ENCODE measurements at places on chromosomes 2 and 18.

GRCh38 chr2:43417300-43417699 is 178.5 kb downstream of the THADA start:
- no peak for DNase-seq

DNA sequence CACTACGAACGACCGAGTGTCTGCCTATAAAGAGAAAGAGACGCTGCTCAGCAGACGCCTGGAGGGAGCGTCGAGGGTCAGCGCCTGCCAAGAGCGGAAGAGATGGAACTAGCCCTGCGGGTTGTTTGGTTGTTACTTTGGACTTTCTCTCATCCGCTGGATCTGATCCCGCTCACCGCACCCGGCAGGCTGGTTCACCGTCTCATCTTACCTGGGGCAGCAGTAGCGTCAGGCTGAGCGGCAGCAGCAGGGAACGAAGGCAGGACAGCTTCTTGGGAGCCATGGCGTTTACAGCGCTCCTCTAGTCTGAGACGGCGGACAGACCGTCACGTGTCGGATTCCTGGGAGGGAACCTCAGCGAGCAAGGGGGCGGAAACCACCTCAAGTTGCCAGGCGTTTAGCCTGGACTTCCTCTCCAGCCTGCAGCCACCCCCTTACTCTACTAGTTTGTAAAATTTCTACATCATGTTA is 1.9 kb downstream of the GLB1L start:
- no peak for DNase-seq

GRCh38 chr2:58428096-58429013 is 187.2 kb upstream of the FANCL start:
- no peak for DNase-seq

DNA sequence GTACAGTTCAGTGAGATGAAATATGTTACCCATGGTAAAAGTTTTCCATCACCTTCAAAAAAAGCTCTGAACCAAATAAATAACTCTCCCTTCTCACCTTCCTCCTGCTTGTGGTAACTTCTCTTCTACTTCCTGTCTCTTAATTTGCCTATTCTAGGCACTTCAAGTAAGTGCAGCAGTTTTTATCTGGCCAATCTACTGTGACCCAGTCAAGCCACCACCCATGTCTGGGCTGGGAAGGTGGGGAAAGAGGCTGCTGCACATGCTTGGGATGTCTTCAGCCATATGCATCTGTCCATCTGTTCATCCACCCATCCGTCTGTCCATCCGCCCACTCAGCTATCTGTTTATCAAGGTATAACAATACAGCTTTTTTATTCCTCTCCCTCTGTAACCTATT is 31.6 kb downstream of the ZNF532 start:
- no peak for DNase-seq

DNA sequence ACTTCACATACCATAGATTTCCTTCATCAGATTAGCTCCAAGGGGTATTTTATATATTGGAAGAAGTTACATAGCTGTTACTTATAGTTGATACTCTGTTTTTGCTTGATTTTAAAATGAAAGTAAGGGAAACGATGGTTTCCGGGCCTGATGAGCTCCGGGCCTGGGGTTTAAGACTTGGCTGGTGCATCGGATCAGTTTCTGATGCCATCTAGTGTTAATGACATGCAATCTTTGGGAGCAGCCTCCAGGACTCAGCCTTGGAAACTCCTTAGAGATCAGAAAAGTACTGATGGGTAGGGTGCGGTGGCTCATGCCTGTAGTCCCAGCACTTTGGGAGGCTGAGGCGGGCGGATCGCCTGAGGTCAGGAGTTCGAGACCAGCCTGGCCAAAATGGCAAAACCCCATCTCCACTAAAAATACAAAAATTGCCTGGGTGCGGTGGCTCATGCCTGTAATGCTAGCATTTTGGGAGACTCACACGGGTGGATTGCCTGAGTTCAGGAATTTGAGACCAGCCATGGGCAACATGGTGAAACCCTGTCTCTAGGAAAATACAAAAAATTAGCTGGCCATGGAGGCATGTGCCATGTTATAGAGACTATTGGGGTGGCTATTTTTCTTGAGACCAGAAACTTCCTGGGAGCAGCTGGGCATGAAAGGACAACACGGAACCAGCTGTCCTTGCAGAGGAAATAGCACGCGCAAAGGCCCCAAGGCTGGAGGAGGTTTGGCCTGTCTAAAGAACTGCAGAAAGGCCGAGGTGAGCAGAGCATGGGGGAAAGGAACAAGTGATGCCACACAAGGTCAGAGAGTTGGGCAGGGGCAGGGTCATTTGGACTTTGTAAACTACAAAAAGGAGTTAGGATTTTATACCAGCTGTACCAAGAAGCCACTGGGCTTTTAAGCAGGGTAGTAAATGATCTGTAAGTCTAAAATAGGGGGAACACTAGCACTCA is 46.9 kb upstream of the CNOT11 start:
- DNase-seq, result peak; percentile 5

GRCh38 chr2:45140675-45141074 is 131.4 kb upstream of the SIX2 start:
- DNase-seq, result no peak

- DNase-seq, result no peak
Measured at GRCh38 chr18:36744261-36744876, 84.4 kb downstream of the TPGS2 start.

DNA sequence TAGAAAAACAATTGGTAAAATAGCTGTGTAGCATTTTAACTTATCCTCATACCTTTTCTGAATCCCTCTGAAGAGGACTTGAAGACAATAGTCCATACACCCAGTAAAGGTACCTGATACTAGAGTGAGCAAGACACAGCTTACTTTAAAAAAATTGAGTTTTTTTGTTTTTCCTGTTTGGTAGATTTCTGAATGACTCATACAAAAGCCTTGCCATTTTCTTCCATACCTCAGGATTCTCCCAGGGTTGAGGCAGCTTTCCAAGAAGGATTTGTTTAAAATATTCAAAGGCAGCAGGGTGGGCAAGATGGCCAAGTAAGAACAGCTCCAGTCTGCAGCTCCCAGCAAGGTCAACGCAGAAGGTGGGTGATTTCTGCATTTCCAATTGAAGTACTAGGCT is 551.0 kb upstream of the LRATD1 start:
- no peak for DNase-seq

- no peak for DNase-seq
Measured at GRCh38 chr2:9694661-9695234, 64.0 kb upstream of the YWHAQ start.

- no peak for DNase-seq
Measured at GRCh38 chr2:109690822-109691541, 76.8 kb downstream of the SOWAHC start.

DNA sequence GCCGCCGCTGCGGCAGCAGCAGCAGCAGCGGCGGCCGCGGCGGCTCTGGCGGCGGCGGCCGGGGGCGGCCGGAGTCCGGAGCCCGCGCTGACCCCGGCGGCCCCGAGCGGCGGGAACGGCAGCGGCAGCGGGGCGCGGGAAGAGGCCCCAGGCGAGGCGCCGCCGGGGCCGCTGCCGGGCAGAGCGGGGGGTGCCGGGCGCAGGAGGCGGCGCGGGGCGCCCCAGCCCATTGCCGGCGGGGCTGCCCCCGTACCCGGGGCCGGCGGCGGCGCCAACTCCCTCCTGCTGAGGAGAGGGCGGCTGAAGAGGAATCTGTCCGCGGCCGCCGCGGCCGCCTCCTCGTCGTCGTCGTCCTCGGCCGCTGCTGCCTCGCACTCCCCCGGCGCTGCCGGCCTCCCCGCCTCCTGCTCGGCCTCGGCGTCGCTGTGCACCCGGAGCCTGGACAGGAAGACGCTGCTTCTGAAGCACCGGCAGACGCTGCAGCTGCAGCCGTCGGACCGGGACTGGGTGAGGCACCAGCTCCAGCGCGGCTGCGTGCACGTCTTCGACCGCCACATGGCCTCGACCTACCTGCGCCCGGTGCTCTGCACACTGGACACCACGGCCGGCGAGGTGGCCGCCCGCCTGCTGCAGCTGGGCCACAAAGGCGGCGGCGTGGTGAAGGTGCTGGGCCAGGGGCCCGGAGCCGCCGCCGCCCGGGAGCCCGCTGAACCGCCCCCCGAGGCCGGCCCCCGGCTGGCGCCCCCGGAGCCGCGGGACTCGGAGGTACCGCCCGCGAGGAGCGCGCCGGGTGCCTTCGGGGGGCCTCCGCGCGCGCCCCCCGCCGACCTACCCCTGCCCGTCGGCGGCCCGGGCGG is 646 bp downstream of the PHLPP1 start:
- no peak for DNase-seq

- no peak for DNase-seq
Measured at GRCh38 chr2:222609381-222609780, 46.5 kb downstream of the FARSB start.

DNA sequence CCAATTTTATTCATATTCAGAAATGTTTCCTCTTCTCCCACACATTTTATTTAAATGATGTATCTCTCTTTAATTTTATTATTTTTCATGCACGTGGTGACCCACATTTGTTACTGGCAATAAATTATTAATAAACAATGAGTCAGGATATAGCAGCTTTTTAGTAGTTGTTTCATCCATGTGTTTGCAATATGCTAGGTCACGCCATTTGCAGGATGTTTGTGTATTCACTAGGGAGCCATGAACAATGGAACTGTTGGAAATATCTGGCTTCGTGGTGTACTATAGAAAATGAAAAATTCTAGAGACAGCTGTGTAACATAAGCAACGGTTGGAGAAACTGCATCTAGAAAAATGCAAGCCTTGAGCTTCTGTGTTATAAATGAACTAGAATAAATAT is 176.0 kb upstream of the COL3A1 start:
- DNase-seq, result no peak

DNA sequence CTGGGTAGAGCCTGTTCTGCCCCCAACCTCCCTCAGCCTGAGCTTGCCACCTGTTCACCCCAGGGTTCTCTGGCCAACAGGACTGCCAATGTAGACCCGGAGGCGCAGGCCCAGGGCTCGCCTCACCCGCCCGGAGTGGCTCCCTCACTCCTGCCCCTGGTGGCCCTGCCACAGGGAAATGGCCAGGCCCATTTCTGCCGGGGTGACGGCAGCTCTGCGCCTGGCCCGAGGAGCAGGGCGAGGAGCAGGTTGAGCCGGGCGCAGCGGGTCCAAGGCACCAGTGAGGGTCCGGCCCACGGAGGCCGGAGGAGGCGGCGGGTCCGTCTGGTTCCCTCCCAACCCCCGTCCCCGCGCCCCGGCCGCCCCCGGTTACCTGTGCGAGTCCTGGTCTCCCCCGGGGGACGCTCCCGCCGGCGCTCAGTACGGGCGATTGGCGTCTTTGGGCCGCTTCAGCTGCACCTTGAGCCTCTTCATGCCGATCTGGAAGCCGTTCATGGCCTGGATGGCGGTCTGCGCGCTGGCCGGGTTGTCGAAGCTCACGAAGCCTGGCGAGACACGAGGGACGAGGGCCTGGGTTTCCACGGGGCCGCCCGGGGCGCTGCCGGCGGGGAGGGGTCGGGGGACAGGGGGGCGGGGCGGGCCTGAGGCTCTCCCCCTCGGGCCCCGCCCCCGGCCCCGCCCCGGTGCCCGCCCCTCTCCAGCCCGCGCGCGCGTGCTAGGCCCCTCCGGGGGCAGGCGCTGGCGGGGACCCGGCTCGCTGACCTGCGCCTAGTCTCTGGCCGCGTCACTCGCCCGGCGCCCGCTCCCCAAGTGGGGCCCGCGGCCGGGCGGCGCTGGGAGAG is 312.0 kb downstream of the CELF4 start:
- DNase-seq, result no peak

DNA sequence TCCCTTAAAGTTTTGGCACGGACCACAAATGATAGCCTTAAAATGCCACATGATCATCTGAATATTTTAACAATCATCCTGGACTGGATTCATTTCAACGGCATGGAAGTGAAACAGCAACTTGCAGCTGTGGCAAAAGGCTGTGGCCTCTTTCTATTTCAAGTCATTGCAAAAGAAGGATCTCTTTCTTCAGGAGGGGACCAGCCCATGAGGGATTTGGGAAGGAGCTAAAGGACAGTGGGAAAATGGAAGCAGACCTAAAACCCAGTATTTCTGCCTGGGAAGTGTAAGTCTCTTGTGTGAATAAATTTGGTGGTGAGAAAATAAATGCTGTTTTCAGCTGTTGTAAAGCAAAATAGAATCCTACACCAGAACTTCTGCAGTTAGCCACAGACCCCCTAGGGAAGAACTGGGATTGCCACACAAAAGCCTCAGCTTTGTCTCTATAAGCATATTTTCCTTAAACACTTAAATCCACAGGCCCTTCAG is 107.3 kb upstream of the ZFP36L2 start:
- no peak for DNase-seq

- DNase-seq, result no peak
Measured at GRCh38 chr2:229562472-229563127, 151.8 kb downstream of the DNER start.

GRCh38 chr2:64287202-64287740 is 143.1 kb upstream of the PELI1 start:
- DNase-seq, result no peak

DNA sequence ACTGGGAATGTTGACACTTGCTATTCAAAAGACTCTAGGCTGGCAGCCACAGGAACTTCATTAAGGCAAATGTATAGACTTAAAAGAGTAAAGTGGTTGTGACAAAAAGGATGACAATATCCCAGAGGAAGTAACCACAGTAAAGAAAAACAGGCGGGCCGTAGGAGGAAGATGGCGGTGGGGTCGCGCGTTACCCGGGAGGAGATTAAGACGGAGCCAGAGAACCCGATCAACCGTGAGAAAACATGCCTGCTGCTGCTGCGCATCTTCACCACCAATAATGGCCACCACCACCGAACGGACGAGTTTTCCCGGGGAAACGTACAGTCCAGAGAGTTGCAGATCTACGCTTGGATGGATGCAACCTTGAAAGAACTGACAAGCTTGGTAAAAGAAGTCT is 14.0 kb upstream of the NEUROD1 start:
- no peak for DNase-seq

DNA sequence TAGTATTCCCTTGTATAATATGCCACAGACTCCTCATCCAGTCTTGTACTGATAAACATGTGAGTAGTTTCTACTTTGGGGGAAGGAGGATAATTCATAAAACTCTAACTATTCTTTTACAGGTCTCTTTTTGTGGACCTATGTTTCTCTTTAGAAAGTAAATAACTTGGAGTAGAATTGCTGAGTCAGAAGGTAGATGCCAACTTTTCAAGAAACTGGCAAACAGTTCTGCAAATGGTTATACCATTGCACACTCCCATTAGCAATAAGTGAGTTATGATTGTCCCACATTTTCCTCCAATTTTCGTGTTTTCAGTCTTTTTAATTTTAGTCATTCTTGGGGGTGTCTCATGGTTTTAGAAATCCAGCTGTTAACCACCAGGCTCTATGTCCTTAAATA is 477.2 kb upstream of the LRRTM4 start:
- DNase-seq, result no peak

DNA sequence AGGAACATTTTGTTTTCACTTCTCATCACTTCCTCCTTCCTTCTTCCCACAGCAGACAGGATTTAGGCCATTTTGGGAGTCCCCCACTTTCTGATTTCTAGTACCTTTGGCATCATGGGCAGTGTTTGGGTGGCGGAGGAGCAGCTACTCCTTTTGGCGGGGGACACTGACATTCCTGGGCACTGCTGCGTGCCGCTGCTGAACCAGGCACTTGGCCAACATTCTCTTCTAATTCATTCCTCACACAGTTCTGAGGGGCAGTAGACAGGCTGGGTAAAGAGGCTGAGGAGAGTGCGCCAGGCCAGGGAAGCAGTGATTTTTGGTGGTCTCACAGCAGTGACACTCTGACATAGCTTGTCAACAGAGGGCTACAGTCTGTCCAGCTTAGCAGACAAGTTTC is 270.2 kb downstream of the LOXHD1 start:
- DNase-seq, result no peak

GRCh38 chr2:201406077-201406662 is 45.1 kb downstream of the TRAK2 start:
- no peak for DNase-seq

All from stimulated activated CD4-positive, alpha-beta T cell treated with anti-CD3 and anti-CD28 coated beads, Interleukin-1b, Interleukin-23, amount 100 ng/mL, for 24 hours (primary cell).